Naive thymus-derived CD8-positive, alpha-beta T cell (primary cell): ENCODE measurements at places on chromosomes 13 and 19.

- DNase-seq: no peak
Measured at GRCh38 chr13:73717632-73718031, 416.6 kb downstream of the KLF12 start.

DNA sequence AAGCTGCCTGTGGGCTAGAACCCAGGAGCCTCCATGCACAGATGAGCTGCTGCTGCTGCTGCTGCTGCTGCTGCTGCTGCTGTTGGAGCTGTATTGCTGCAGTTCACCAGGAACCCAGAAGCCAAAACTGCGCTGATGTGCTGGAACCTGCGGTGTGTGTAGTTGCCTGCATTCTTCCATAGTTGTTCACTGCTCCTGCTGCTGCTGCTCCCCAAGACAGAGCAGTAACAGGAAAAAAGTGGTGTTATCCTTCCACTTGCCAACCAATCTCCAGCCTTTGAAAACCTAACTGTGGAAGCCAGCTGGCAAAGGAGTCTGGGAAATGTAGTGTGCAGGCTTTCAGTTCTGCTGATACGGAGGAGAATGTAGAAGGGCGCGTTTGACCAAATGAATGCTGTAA is 37.9 kb downstream of the ARHGAP35 start:
- DNase-seq: no peak

- no peak for DNase-seq
Measured at GRCh38 chr19:40254714-40255418, 28.4 kb upstream of the CCNP start.

DNA sequence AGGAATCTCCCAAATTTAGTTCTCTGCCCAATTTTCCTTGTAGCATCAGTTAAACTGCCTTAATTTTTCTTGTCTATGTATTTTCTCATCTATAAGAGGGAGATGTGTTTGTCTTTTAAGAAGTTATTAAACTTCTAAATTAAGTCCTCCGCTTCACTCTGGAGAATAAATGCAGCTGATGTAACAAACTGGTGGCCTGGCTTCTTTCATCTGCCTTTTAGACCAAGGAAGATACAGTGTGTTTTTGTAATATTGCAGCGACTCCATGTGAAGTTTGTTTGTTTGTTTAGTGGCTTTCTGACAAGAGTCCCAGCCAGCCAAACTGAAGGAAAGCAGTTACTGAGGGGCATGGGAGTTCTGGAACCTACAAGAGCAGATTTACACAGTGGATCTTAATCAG is 56.4 kb downstream of the KLF12 start:
- DNase-seq: no peak

- DNase-seq: no peak
Measured at GRCh38 chr19:44308011-44308410, 3.2 kb upstream of the ZNF235 start.

DNA sequence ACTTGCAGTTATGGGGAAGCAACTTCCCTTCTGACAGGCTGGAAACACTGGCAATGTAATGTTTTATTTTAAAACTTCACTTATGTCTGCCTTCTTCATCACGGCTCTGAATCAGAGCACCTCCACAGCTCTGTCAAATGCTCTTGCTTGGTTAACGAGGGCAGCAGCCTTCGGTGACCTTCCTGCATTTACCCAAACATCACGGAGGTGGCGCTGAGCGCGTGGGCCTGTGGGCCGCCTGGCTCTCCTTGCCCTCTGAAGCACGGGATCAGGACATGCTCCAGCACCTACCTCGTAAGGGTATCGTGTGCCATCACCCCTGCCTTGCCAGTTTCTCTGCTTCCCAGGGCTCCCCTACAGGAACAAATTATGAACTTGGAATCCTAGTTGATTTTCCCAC is 310.0 kb downstream of the TEX29 start:
- no peak for DNase-seq

DNA sequence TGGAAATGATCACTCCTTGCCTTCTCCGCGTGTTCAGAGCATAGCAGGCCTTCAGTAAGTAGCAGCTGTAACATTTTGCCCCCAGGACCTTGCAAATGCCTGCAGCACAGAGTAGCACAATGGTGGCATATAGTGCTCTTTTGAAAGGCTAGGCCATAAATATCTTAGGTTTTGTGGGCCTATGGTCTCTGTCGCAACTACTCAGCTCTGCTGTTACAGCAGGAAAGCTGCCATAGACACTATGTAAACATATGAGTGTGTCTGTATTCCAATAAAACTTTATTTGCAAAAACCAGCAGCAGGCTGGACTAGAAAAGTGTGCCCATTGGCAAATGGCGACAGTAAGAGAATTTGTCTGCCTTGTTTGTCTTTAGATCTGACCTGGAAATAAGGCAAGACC is 9.4 kb downstream of the ITPKC start:
- no peak for DNase-seq

DNA sequence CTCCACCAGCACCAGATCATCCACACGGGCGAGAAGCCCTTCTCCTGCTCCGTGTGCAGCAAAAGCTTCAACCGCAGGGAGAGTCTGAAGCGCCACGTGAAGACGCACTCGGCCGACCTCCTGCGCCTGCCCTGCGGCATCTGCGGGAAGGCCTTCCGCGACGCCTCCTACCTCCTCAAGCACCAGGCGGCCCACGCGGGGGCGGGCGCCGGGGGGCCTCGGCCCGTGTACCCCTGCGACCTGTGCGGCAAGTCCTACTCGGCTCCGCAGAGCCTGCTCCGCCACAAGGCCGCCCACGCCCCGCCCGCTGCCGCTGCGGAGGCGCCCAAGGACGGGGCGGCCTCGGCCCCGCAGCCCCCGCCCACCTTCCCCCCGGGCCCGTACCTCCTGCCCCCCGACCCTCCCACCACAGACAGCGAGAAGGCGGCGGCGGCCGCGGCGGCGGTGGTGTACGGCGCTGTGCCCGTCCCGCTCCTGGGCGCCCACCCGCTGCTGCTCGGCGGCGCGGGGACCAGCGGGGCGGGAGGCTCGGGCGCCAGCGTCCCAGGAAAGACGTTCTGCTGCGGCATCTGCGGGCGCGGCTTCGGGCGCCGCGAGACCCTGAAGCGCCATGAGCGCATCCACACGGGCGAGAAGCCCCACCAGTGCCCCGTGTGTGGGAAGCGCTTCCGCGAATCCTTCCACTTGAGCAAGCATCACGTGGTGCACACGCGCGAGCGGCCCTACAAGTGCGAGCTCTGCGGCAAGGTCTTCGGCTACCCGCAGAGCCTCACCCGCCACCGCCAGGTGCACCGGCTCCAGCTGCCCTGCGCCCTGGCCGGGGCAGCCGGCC is 9.4 kb downstream of the ZNF784 start:
- no peak for DNase-seq

GRCh38 chr13:97913206-97913605 is 40.3 kb upstream of the IPO5 start:
- DNase-seq: no peak

DNA sequence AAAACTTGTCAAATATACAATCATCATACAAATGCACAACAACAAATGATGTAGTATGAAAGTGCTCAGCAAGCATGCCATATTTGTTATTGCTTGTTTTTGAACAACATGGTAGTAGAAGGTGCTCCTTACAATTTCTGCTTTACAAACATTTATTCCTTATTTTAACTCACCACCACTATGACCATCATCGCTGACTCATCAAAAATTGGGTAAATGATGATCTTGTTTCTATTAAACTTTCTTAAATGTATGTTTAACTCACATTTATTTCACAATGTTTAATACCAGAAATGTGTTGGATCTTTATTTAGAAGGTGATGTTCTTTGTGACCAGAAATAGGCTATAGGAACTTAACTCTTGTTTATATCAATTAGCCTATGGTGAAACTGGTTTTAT is 45.5 kb downstream of the KCNRG start:
- DNase-seq: no peak

DNA sequence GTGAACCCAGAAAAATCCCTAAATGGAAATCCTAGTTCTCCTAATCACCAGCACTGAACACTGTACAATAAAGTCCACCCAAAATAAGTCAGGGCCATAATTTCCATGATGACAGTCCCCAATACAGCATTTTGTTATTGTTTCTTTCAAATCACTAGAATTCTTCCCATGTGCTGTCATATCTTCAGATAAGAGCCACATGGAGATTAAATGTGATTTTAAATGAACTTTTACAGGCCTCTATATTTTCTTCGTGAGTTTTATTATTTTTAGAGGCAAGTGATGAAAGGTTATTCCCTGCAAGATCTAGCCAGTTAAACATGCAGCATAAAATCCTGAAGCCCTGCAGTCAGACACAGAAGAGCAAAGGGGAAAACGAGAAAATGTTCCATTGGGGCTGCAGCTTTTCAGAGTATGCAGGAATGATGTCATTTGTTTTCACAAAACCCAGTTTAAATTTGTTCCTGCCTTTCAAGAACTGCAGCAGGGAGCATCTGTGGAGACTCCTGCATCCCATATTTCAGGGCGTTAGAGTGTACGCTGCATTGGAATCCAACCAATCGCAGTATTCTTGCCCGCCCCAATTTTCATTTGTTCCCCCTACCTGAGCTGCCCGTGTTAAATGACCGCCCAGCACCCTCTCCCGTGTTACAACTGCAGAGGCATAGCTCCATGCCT is 167.2 kb upstream of the KLF12 start:
- DNase-seq: no peak

DNA sequence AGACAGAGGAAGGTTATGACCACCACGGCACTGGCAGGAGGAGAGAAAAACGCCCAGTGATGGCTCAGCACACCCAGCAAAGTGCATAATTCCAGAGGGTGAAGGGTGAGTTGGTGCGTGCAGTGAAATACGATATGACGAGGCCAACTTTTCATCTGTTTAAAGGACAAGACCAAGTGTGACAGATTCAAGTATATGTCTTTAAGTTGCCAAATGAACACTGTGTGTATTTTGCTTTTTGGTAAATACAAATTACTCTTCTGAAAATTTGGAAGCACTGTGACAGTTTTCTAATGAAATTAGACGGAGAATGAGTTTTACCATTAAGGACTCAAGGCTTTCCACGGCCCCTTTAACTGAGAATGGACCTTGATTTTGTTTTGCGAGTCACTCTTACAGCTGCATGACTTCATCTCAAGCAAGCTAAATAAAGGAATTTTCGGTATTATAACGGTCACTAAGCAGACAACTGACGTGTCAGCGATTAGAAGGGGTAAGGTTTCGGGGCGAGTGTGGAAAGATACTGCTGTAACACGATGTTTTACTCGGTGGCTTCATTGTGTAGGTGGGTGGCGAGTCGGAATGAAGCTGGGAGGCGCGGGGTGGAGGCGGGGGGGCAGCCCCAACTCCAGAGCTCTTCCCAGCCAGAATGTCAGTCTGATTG is 22.8 kb downstream of the COL4A2 start:
- DNase-seq: no peak

- DNase-seq: peak; percentile 56
Measured at GRCh38 chr19:55116232-55116858, 1.1 kb downstream of the PPP1R12C start.

- peak; percentile 67 for DNase-seq
Measured at GRCh38 chr13:99269627-99270241, 11.6 kb upstream of the GPR18 start.

- no peak for DNase-seq
Measured at GRCh38 chr13:22103046-22104027, 432.5 kb downstream of the FGF9 start.

- DNase-seq: no peak
Measured at GRCh38 chr13:22836475-22836874, 344.3 kb upstream of the SGCG start.

DNA sequence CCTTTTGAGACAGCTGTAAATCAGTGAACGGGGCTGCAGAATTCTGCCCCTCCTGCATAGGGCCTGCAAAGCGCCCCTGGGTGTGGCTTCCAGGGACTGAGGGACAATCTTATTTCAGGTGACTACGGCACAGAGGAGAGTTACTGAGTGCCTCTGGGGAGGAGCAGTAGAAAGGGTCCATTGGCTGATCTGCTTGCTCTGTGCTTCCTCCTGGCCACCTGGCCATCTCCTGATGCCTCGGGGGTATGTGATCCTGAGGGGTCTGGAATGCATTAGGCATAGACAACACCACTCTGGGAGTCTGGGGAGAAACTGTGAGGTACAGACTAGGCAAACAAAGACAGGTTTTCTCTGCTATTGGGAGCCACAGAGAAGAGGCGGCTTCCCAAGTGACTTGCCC is 2.8 kb downstream of the KCTD15 start:
- DNase-seq: no peak

- peak; percentile 82 for DNase-seq
Measured at GRCh38 chr19:41887711-41888382, 4.9 kb downstream of the ARHGEF1 start.

GRCh38 chr13:39835253-39835652 is 179.8 kb downstream of the COG6 start:
- no peak for DNase-seq

DNA sequence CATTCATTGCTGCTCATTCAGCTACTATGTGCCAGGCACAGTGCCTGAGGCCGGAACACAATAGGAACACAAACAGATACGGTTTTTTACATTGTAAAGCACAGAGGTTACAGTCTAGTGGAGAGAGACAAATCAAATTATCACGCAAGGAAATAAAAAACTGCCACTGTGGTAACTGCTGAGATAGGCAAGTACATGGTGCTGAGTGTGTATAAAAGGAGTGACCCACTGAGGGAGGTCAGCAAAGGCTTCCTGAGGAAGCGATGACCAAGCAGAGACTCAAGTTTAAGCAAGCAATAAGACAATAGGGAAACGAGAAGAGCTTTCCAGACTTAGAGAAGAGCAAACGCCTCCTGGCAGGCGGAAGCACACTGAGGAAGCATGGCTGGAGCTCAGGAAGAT is 56.4 kb downstream of the NUFIP1 start:
- no peak for DNase-seq

DNA sequence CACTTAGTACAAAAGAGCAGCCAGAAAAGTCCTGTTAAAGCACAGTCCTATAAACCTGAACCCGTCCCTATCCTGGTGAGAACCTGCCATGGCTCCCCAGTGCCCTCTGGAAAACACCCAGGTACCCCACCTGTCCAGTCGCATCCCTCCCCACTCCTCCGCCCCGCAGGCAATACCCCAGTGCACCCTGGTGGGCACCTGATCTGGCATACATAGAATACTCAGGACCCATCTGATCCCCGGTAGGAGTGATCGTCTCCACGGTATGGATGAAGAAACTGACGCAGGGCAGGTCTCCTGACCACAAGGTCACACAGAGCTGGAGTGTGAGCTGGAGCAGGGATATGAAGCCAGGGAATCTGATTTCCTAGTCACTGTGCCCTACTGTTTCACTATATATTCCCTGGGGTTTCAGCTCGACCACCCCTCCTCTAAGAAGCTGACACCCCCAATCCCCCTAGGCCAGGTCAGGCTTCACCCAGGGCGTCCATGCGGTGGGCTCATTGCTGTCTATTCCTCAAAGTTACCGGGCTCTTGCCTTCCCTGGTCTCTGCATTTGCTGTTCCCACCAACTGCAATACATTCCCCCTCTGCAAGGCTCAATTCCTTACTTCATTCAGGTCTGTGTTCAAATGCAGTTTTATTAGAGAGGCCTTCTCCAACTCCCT is 12.6 kb downstream of the FBXO46 start:
- no peak for DNase-seq
